ENCODE measurements at places on chromosomes 4 and X.

GRCh38 chrX:13790206-13791131, 26.4 kb downstream of the GPM6B start:
- DNase-seq, result no peak

DNA sequence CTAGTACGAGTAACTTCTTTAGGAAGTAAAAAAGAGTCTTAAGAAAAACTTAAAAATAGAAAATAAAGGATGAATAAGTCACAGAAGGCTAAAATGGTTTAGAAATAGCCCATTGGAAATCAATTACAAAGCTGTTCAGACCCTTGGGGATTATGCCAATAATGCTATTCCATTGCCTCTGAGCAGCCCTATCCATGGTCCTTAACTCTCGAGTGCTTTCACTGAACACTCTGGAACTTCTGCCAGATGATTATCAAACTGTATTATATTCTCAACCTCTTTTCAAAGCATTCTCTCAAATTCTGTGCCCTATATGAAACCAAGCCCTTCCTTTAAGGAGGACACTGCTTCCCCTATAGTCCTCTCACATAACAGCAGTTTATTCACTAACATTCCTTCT, 17.0 kb downstream of the SLC9B1 start:
- no peak for DNase-seq

- no peak for DNase-seq
Observed at GRCh38 chrX:119935215-119935874, 8.2 kb downstream of the NKAP start.

- DNase-seq, result no peak
Observed at GRCh38 chrX:140948827-140949226, 53.6 kb upstream of the SPANXB1 start.

DNA sequence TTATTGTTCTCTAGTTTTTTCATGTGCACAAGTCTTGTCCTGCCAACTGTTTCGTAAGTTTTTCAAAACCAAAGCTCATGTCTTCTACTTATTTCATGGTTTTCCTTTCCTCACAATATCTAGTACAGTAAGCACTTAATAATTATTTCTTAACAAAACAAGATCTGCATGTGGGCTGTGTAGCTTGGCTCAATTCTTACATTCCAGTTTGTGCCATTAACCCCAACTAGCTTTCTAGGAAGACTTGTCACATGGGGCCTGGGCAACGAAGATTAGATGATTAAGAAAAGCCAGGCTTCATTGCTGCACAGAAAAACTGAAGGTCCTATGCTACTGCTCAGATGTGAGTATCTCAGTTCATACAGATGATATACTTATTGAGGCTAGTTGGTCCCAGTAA, 155.3 kb upstream of the TEX13A start:
- DNase-seq, result peak; percentile 14

DNA sequence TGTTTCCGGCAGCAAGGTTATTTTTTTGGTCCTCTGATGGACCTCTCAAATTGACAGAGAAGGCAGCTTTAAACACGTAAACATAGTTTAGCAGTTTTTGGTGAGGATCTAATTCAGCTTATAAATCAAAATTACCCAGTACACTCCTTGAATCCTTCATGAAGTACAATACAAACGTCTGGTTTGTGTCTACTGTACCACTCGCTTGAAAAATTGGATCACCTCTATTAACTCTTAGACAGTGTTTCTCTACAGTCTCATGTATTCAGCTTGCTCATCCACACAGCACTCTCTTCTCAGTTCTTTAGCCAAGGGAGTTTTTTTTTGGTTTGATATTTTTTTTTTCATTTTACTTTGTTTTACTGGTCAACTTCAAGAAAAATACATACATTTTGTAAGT, 113.5 kb downstream of the RNF150 start:
- DNase-seq, result no peak

GRCh38 chr4:40295572-40295971, 39.6 kb upstream of the CHRNA9 start:
- no peak for DNase-seq

GRCh38 chr4:68390205-68390935, 40.5 kb upstream of the YTHDC1 start:
- DNase-seq, result no peak

DNA sequence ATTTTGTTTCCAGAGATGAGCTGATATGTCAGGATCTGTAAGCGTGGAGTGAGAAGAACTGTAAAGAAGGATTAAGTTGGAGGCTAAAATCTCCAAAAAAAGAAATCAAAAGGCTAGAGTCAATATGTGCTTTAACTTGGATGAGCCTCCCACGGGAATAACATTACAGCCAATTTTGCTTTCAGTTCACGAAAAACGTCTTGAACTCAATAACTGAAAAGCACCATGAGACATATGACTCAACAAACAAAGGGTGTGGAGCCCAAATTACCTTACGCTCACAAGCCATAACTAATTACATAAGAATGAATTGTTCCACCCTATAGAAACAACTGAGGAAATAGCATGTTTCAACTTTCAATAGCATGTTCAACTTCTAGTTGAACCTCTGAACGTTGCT, 22.3 kb downstream of the TMPRSS11D start:
- no peak for DNase-seq
